ENCODE measurements at places on chromosomes 16 and 17.

- no peak for DNase-seq
Observed at GRCh38 chr17:6460531-6461161, 16.4 kb downstream of the PIMREG start.

DNA sequence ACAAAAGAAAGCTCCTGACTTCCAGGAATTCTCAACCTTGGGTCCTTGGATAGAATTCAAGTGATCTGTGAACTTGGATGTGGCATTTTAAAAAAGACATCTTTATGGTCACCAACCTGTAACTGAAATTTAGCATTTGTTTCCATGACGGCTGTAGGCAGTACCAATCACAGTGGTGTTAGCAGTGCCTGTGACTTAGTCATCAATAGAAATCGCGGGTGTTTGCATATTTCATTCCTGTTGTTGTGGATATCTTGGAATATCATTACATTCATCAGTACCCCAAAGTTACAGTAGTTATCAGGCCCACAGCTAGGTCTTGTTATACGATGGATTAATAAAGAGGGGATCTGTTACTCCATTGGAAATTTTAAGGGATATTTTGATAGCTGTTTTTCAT is 81.6 kb downstream of the CMIP start:
- DNase-seq: no peak

- DNase-seq: no peak
Observed at GRCh38 chr17:16215002-16215272, 397 bp downstream of the NCOR1 start.

GRCh38 chr16:78677181-78677731 is 577.8 kb downstream of the WWOX start:
- no peak for DNase-seq

DNA sequence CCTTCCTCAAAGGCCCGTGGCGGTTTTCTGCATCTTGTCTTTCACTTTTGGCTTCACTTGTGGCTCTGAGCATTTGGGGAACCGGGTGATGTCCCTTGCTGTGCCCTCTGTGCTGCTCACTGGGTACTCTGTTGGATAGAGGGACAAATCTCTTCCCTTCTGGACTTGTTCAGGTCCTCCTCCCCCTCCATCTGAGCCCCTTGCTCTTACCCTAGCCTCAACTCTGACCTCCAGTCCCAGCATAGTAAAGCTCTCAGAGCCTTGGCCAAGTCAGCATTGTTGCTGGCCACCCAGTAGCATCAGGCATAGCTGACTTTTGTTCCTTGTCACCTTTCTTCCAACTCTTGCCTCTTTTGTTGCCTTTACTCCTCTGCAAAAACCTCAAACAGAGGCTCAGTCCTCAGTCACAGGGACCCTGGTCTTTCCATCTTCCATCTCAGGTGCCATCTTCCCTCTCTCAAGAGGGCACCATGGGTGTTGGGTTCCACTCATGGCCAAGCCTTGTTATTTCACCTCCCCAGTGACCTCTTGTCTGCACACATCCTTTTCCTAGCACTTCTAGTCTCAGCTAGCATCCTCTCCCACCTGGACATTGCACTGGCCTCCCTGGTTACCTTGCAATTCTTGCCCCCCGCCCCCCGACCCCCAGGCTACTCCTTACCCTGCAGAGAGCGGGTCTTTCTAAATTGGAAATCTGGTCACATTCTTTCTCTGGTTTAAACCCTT is 393 bp upstream of the PSMB10 start:
- DNase-seq: no peak

DNA sequence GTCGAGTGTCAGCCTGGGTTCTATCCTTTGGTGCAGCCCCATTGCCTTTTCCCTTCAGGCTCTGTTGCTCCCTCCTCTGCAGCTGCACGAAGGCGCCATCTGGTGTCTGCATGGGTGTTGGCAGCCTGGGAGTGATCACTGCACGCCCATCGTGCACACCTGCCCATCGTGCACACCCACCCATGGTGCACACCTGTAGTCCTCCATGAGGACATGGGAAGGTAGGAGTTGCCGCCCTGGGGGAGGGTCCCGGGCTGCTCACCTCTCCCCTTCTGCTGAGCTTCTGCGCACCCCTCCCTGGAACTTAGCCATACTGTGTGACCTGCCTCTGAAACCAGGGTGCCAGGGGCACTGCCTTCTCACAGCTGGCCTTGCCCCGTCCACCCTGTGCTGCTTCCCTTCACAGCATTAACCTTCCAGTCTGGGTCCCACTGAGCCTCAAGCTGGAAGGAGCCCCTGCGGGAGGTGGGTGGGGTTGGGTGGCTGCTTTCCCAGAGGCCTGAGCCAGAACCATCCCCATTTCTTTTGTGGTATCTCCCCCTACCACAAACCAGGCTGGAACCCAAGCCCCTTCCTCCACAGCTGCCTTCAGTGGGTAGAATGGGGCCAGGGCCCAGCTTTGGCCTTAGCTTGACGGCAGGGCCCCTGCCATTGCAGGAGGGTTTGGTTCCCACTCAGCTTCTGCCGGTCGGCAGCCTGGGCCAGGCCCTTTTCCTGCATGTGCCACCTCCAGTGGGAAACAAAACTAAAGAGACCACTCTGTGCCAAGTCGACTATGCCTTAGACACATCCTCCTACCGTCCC is 2.9 kb downstream of the CTRL start:
- DNase-seq: peak; percentile 67

DNA sequence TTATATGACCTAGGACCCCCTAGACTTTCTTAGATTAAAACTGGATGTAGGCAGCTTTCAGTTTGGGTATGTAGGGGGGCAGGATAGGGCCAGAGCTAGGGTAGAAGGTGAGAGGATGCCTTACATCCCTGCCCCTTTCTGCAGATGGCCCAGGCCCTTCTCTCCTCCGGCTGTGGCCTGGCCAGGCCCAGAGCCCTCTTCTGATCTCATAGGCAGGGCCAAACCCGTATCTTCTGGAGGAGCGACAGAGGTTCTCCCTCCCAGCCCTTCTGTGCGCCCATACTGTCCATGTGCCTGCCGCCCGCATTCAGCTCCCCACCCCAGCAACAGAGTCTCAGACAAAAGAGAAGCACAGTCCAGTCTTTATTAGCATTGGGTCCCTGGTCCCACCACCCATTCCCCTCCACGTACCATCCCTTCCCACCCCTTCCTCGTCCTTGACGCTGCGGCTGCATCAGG is 2.0 kb upstream of the TSPOAP1 start:
- DNase-seq: no peak

- DNase-seq: no peak
Observed at GRCh38 chr17:71964559-71964958, 156.3 kb upstream of the SOX9 start.

- DNase-seq: no peak
Observed at GRCh38 chr16:49455991-49456745, 82.6 kb downstream of the C16orf78 start.

DNA sequence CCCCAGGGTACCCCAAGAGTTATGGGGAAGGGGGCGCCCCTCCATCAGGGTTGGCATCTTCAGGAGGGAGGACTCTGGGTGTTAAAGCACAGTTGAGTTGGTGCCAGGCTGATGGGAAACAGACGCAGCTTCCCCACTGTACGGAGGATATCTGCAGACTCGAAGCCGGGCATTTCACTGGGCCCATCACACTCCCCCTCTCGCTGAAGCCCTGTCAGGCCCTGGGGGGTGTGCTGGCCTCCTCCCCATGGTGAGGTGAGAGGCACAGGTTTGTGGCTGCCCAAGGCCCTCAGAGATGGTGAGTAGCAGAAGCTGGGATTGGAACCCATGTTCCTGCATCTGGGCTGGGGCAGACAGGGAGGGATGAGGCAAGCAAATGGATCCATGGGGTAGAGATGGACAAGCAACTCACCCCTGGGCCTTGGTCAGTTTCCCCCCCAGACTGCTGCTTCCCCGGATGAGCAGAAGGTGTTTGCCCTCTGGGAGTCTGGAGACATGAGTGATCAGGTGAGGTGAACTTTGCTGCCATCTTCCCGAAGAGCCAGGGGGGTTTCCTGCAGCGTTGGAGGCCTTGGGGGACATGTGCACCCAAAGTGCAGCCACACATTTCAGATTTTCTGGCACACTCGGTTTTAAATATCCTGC is 31.0 kb downstream of the POLR3E start:
- DNase-seq: no peak

DNA sequence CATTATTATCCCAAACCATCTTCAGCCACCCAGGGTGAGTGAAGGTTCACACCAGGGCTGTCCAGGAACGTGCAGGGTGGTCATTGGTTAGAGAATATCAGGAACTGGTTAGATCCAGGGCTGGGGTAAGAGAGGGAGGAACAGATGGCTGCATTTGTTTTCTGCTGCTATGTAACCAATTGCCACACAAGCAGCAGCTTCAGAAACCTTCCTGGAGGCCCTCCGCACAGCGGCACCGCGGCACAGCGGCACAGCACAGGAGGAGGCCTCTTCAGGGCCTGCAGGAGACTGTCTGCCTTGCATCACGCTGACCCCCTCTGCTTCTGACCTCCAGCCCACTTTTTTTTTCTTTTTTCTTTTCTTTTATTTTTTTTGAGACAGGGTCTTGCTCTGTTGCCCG is 86.1 kb downstream of the KCNJ12 start:
- DNase-seq: no peak

DNA sequence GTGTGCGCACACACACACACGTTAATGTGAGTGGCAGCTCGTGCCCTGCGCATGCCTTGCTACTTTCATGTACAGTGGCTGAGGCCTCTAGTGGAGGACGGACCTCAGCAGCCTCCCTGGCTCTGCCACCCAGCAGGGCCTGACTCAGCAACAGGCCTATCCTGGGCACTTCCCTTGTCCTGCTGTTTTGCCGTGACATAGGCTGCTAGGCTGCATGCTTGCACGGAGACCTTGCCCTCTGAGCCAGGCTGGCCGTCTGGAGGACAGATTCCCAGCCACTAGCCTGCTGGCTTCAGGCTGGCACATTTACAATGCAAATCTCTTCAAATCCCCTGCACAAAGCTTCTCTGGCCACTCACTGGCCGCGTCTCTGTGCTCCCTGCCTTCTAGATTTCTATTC is 9.5 kb downstream of the RNF213 start:
- no peak for DNase-seq

DNA sequence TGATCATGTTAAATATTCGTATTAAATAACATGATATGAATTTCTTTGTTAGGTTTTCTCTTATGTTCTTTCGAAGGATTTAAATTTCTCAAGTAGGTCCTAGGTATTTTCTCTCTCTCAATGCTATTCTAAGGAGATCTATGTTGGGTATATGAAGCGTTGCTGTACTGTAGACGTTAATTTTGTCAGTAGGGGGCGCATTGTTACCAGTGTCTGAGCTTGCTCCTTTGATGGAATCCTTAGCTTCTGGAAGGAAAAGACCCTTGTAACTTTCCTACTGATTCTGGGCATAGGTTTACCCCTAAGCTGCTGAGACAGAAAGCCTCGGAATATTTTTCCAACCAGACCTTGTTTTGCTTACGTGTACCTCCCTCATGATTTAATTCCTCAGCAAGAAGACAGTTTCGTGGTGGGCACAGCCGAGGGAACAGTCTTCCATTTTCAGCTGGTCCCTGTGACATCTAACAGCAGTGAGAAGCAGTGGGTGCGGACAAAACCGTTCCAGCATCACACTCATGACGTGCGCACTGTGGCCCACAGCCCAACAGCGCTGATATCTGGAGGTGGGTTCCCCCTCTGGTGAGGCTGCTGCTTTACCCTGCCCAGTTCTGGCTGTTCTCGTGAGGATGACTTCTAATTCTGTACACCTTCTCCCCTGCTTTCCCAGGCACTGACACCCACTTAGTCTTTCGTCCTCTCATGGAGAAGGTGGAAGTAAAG is 17.9 kb downstream of the UTP4 start:
- DNase-seq: no peak

GRCh38 chr16:11325404-11326083 is 19.7 kb upstream of the RMI2 start:
- DNase-seq: no peak

GRCh38 chr17:69820876-69821473 is 254.1 kb upstream of the KCNJ16 start:
- no peak for DNase-seq

DNA sequence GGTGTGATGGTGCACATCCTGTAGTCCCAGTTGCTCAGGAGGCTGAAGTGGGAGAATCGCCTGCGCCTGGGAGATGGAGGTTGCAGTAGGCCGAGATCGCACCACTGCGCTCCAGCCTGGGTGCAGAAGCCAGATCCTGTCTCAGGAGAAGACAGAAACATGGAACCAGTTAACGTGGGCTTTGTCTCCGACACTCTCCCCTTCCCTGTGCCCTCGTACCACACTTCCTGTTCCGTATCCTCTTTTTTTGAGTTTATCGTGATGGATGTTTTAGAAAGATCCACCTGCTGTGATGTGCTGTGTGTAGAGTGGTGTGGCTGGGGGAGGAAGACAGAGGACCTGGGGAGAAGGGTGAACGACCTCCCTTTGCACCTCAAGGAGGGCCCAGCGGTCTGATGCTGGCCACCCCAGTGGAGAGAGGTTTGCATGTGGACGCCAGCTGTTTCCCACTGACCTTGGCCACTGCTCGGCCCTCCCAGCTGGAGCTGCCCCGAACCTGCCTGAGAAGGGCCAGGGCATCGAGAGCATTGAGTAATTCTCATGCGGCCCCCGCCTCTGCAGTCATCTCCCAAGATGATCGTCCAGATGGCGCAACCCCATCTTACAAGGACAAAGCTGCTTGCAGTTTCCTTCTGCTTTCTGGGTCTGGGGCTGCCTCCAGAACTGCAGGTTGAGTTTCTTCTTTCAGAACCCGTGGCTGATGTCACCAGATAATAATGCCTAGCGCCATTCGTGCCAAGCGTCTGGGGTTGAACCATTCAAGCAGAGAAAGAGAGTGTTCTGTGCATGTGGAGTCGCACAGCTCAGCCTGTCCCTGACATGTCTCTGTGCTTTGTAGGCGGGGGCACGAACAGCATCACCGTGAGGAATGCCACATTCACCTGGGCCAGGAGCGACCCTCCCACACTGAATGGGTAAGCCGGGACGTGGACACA is 126.3 kb downstream of the ABCC1 start:
- DNase-seq: no peak
